ENCODE measurements at places on chromosomes 2 and 18. TPM values are rescaled to one million over a fixed set of nuclear protein-coding genes. Genes with fewer than 3 reads are reported as not detected.

The ZBTB7C gene
- total RNA-seq, result 1.6 TPM

The CFAP53 gene
- total RNA-seq, result 1.2 TPM

The KIAA2012 gene
- 0.82 TPM for total RNA-seq

The NFATC1 gene
- total RNA-seq, result 0.41 TPM

The HOXD12 gene
- not detected for total RNA-seq

The GPR45 gene
- total RNA-seq, result 0.82 TPM

The TUBA3E gene
- not detected for total RNA-seq

The GALNT14 gene
- total RNA-seq, result 10.2 TPM

The TEX44 gene
- total RNA-seq, result not detected

The LRRTM1 gene
- total RNA-seq, result 11.4 TPM
